Pancreas (tissue), 10 donors: ENCODE measurements at places on chromosomes 3 and 15.

DNA sequence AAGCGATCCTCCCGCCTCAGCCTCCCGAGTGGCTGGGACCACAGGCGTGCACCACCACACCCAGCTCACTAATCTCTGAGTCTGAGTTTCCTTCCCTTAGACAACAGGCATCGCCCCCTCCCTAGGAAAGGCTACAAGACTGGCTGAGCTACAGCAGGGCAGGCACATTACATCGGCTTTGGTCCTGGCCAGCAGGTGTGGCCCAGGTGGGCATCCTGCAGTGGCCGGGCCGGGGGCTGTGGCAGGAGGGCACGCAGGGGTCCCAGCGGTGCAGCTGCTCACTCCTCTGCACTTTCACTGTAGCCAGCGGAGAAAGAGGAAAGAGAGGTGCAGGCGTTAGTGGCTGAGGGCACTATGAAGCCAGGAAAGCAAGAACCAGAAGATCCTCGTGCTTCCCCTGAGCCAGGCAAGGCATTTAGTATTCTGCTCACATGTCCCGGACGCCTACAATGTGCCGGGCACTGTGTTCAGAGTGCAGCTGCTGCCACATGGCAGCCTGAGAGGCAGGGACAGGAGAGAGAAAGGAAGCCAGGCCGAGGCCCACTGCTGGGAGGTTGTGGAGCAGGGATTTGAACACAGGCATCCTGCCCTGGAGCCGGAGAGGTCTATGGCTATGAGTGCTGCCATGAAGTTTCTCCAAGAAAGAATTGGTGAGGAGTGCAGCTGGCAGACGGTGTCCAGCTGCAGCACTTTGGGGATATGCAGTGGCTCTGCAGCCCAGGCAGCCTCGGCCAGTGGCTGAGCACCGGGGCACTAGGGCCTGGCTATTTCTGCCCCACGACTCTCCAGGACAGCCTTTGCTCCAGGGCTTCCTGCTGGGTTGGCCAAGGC is 22.3 kb downstream of the GRIP2 start:
- no peak for DNase-seq

- no peak for DNase-seq
Observed at GRCh38 chr3:9190276-9190675, 59.2 kb downstream of the SRGAP3 start.

- DNase-seq: no peak
Observed at GRCh38 chr3:132261506-132261905, 55.7 kb upstream of the ACP3 start.

- DNase-seq: no peak
Observed at GRCh38 chr3:60207905-60208304, 1043.3 kb downstream of the FHIT start.

DNA sequence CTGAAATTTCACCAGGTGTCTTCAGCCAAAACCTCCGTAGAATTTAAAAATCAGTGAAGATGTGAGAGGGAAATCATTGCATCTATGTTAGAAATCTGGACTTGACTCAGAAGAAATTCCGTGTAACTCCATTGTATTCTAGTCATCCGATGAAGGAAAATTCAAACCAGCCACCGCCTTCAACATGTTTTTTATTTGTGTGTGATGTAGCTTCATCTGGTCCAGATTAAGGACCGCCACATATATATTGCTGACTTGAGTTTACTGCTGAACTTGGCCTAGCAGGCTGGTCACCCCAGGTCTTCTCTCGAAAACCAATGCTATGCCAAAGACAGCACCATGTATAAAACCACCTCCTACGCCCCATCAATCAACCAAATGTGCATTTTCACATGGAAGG is 120.9 kb downstream of the FOXP1 start:
- no peak for DNase-seq

GRCh38 chr3:56655709-56656108 is 27.4 kb downstream of the TASOR start:
- no peak for DNase-seq

DNA sequence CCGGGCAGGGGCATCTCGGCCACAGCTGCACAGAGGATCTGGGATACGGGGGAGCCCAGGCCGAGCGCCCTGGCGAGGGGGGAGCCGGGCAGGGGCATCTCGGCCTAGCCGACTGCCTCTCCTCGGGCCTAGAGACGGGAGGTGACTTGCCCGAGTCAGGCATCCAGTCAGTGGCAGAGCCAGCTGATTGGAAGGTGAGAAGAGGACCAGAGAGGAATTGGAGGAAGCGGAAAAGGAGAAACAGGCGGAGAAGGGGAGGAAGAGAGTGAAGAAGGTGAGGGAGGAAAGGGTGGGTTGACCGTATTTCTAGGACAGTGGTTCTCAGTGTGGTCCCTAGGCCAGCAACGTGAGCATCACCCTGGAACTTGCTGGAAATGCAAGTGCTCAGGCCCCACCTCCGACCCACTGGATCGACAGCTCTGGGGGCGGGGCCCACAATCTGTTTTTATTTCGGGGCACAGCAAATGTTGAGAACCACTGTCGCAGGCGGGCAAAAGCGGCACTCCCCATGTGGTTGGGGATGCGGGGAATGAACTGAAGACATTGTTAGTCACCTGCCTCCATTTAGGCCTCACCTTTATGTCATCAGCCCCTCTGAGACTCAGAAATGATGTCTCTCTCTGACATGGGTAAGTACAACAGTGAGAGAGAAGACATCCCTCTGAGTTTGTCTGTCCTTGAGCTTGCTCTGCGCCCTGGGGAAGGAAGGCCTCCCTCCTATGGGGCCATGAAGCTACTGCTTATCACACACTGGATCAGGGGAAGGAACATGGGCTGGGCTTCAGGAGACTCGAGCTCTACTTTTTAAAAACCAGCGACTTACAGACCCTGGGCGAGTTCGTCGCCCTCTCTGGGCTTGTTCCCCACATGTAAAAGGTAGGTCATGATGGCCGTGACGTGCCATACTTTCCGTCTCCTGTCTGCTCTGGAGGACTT is 1.0 kb upstream of the MELTF start:
- no peak for DNase-seq

DNA sequence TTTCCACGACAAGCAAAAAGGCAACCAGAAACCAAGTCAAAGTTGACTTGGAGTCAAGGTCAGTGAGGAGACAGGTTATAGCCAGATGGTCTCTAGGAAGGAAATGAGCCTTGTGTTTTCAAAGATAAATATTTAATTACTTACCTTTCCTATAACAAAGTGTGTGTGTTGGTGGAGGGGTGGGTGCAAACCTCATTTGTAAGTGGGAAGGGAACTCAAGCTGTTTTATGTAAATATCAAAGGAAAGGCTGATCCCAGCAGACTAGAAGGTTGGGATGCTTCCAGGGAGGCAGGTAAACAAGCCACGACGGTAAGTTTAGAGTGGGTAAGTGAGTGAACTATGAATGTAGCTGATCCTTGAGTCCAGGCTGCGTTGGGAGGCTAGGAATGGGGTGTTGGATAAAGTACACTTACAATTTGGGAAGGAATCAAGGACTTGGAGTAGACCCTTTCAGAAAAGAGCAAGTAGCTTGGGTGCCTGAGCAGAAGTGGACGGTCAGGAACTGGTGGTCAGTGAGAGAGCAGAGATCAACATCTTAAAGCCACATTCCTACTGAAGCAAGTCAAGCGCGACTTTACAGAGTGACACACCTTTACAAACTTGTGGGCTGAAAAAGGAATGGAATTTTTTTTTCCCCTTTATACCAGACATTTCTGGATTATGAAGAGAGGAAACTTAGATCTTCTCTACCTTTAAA is 82.0 kb upstream of the TBL1XR1 start:
- no peak for DNase-seq

- no peak for DNase-seq
Observed at GRCh38 chr15:72923289-72923688, 129.0 kb upstream of the NEO1 start.

DNA sequence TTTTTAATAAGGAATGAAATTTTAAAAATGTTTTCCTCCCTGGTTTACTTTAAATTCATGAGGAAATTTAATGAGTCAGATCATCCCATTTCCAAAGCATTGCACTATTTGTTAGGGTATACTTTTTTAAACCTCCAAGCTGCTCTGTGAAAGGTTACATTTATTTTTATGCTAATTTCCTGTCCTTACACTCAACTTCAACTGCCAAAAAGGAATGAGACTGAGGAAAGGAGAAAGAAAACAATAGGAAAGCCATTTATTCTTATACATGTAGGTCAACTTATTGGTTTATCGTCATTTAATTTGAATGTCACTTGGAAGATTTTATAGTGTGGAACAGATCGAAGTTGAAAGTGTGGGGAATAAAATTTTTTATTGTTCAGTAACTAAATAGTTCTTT is 104.1 kb downstream of the ALCAM start:
- DNase-seq: no peak

DNA sequence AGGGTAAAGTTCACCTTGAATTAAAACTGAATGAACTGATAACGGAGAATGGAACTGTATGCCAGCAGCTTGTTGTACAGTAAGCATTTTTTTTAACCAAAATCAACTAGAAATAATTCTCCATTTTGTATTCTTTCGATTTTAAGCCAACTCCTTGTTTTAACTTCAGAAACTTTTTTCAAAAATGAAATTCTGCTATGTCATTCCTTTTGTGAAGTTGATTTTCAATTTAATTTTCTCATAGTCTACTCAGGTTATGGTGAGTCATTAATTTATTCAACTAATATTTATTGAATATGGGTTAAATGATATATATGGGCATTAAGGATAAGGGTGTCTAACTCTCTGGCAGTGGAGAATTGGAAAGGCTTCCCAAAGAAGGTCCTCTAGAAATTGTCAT is 53.7 kb downstream of the RASA2 start:
- no peak for DNase-seq

GRCh38 chr3:113079218-113079961 is 88.6 kb downstream of the GTPBP8 start:
- no peak for DNase-seq

DNA sequence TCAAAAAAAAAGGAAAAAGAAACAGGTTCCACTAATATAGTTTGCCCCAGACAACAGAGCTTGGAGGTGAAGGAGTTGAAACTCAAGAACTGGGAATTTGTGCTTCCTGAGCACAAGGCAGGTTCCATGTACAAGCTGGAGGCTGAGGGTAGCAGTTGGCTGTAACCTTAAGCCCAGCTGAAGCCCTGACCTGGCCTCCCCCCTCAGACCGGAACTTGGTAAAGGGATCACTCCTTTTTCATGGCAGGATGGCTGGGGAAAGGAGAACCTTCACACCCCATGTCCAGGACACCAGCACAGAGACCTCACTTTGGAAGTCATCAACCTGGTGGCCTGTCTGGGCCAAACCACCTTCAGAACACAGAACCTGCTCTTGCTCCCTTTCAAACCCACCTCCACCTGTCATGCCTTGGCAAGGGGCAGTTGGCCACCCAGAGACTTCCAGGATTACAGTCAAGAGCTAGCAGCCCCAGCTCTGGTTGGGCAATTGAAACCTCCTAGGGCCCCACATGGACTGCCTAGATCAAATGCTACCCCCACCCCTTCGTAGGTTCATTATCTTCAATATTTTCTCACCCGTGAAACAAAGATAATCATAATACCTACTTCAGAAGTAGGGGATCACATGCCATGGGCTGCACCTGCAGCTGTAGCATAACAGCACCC is 3.5 kb downstream of the RPL29 start:
- no peak for DNase-seq

DNA sequence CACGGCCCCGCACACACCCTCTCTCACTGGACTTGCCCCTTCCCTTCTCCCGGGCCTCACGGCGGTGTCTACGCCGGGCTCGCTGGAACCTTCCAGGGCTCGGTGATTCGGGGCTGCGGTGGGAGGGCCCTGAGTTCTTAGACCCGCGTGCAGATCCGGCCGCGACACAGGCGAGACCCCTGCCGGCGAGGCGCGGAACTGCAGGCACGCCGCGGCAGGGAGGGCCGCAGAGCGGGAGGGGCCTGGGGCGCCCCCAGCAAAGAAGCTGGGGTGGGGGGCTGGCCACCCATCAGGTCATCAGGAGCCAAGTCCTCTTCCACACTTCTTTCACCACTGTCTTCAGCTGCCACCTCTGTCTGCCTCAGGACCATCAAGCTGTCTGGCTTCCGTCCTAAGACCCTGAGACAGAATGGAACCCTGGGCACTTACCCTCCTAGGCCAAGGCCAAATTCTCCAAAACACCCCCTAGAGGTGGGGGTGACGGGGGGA is 164.5 kb downstream of the XXYLT1 start:
- DNase-seq: peak; percentile 88

- DNase-seq: no peak
Observed at GRCh38 chr3:25335356-25335755, 92.7 kb upstream of the RARB start.

DNA sequence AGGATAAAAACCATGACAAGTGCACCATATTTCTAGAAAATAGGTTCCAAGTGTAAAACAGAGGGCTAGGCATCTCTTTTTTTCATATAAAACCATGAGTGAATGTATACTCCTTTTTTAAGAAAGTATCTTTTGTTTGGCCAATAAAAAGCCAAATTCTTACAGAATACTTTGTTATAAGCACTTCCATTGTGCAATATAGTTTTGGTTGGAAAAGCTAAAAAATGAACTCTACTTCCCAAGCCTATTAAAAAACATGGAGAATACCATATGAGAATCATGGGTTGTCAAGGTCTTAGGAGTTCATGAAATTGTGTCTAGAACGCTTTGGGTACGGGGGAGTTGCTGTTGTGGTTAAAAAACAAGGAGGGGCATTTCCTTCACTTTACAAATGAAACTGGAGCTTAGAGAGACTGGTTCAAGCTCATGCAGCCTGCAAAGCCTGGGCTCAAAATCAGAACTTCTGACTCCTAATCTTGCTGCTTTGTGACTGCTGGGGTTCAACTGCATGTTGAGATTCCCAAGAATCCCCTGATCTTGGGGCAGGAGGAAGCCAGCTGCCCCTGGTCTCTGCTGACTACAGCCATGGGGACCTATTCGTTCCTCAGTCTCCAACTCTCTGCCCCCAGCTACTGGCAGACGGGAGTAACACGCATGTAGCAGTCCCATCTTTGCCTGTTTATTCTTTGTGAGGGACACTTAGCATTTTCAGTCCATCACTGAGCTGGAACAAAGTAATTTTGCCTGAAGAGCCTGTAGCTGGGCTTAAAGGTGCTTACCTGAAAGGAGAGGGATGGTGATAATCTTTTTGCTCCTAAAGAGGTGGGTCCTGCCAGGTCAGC is 229.1 kb downstream of the CHST2 start:
- no peak for DNase-seq

- no peak for DNase-seq
Observed at GRCh38 chr3:52645549-52645948, 40.2 kb downstream of the PBRM1 start.

DNA sequence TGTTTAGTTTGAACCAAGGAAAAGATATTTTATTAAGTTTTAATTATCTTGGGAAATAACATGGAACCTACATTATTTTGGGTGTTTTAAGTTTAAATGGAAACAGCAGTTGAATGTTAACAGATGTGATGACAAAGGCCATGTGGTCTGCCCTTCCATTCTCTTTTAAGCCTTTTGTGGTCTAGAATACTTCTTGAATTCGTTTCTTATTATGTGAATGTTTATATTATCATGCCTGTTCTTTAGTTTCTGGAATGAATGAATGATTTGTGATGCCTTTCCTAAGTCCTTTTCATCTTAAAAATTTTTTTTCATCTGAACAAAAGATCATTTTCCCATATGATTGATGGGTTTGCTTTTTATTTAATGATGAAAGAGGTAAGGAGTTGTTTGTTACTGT is 44.6 kb downstream of the SNRK start:
- no peak for DNase-seq

GRCh38 chr3:150528354-150528797 is 17.9 kb downstream of the SERP1 start:
- no peak for DNase-seq

- DNase-seq: no peak
Observed at GRCh38 chr15:49163678-49164077, 6.4 kb upstream of the GALK2 start.
